ENCODE measurements at places on chromosomes 5 and 9.

DNA sequence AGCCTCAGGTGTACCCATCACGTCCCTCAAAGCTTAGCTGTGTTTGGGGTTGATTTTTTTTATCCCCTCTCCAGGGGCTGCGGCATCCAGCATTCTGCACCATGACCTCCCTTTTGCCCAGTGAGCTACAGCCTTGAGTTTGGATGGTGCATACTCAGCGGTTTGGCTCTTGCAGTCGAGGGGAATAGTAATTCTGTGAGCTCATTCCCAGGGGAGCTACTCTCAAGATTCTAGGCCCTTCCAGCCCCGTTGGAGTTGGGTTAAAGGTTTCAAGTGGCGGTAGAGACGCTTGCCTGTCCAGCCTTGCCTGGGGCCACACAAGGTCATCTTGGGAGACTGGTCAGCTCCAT is 102.2 kb upstream of the SPRY4 start:
- DNase-seq: no peak

DNA sequence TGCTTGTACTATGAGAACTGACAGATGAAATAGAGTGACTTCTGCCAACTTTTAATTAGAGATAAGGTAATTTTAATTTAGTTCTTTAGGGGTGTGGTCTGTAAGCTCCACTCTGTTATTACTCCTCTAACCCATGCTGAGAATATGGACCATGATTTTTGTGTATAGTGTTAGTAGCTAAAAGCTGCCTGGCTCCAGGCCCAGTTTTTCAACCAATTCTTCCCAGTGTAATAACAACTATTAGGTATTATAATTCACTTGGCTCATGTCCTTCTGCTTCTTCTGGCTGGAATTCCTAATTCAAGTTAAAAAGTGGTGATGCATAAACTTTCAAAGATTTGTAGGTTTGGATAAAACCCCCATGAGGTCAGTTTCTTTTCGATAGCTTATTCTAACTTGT is 216.3 kb downstream of the ISL1 start:
- DNase-seq: no peak

GRCh38 chr9:111316796-111317195 is 13.2 kb downstream of the OR2K2 start:
- DNase-seq: no peak

DNA sequence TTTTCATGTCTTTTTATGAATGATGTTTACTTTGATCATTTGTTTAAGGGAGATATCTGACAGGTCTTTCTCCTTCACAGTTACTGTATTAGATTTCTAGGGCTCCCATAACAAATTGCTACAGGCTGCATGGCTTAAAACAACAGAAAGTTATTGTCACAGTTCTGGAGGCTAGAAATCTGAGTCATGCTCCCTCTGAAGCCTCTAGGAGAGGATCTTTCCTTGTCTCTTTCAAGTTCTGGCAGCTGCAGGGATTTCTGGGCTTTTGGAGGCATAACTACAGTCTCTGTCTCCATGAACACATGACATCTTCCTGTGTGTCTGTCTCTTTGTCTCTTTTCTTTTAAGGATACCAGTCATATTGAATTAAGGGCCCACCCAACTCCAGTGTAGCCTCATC is 557.3 kb upstream of the SEMA6A start:
- no peak for DNase-seq

- DNase-seq: no peak
Measured at GRCh38 chr5:133327946-133328401, 276.2 kb downstream of the HSPA4 start.

All from stimulated activated CD8-positive, alpha-beta memory T cell treated with anti-CD3 and anti-CD28 coated beads, Interleukin-4, amount 100 ng/mL, for 4 hours (primary cell).